ENCODE measurements at places on chromosomes 4 and X.

GRCh38 chrX:102517326-102517725 is 787 bp upstream of the TMSB15A start:
- DNase-seq, result peak; percentile 1

- DNase-seq, result no peak
Observed at GRCh38 chr4:94802091-94802490, 44.3 kb downstream of the BMPR1B start.

DNA sequence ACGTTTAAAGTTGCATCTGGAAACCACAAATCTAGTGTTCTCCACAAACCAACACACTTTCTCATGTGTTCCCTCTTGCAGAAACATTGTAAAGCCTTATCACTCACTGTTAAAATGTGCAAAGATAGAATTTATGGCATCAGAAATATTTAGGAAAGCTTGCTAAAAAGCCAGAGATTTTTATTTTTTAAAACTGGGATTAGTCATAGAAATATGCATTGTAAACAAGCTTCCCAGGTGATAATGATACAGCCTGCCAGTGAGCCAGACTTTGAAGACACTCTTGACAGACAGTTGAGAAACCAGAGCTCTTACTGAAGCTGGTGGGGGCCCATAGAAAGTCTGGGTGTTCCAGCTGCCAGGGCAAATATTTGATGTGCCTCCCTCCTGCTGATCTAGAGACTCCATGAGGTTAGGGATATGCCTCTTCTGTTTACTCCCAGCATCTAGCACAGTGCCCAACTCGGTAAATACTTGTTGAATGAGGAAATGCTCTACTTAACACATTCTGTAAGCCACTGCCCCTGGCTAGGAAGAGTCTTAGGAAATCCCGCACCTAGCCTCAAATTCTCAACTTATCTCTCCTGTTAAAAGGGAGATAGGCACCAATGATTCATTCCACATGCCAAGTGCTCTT is 179.0 kb upstream of the RASGEF1B start:
- no peak for DNase-seq

DNA sequence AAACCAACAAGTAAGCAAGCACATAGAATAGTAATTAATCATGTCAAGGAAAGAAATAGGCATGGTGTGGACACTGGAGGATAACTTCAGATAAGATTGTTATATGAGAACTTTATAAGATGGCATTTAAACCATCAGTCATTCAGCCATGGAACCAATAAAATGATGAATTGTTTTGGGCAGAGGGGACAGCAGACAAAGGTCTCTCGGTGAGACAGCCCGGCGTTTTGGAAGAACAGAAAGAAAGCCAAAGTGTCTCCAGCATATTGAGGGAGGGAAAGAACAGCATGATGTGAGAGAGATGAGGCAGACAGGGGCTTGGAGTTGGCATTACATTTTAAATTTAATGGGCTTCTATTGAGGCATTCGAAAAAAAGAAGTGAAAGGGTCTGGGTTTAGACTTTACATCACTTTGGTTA is 883 bp upstream of the PPM1K start:
- DNase-seq, result no peak

DNA sequence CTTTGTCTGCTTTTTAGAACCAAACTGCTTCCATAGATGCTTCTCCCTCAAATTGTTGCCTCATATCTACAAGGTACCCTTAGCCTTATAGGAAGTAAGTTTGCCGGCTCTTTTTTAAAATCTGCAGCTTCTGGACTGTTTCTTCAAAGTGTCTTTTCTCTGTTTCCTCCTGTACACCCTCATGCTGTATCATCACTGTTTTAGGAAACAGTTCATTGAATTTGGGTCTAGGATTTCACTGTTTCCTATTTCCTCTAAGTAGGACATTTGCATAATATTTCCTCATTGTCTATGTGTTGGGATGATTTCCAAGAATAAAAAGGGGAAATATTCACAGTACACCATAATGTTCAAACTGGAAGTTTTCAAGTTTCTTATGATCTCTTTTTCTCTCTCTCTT is 43.0 kb downstream of the BANK1 start:
- no peak for DNase-seq

DNA sequence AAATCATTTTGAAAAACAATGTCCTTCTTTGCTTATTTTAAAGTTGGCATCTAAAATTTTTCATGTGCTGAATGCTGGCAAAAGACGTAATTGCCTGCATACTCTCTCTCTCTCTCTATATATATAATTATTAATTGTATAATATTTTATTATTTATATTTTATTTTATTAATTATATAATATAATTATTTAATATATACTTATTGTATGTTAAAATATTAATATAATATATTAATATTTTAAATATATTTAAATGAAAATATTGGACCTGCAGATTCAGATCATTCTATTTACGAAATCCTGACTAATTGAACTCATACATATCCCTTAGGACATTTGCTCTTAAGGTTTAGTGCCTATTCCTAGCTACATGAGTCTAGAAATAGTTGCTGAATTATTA is 144.7 kb upstream of the VCX start:
- DNase-seq, result no peak

- DNase-seq, result no peak
Observed at GRCh38 chr4:39900966-39901365, 76.7 kb downstream of the PDS5A start.

GRCh38 chrX:44795945-44796450 is 47.8 kb upstream of the DUSP21 start:
- DNase-seq, result no peak

- peak; percentile 73 for DNase-seq
Observed at GRCh38 chrX:14032406-14032805, 2.7 kb upstream of the GEMIN8 start.

GRCh38 chr4:125043486-125043885 is 271.3 kb upstream of the FAT4 start:
- DNase-seq, result no peak

DNA sequence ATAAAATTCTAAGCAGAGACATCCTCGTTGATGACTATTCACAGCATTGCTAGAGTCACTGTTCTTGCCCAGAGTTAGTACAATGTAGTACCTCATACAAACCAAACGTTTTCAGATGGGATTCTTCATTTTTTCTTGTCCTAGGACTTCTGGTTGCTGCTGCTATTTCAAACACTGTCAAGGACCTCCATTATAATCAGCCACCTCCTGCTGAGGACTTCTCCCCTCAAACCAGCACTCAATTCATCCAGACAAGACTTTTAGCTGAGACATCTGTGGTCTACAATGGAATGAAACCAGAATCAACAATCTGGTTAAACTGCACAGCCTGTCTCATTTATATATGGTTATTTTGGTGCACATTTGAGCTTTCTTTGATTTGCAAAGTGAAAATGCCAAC is 1008.8 kb downstream of the STPG2 start:
- no peak for DNase-seq

GRCh38 chrX:104108955-104109354 is 3.4 kb upstream of the ZCCHC18 start:
- peak; percentile 9 for DNase-seq
